ENCODE measurements at places on chromosomes 7 and 10. TPM values are rescaled to one million over a fixed set of nuclear protein-coding genes. Genes with fewer than 3 reads are reported as not detected.

- DNase-seq: peak; percentile 26
Observed at GRCh38 chr7:1533547-1534329, 3.2 kb downstream of the MAFK start.

DNA sequence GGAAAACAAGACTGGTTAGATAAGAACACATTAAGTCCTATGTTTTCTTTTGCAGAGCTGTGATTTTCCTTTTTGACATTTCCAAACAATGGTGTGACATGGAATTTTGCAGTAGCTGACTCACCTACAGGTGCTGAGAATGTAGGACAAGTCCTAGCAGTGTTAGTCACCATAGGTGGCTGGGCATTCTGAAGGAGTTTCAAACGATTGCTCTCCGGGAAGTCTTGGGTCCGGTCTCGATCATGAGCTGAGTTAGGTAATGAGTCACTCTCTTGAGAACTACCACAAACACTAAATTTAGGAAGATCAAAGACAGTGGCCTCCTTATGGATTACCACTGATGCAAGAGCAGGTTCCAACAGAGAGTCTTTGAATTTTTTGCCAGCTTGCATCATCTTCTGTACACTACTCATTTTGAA, 3.6 kb downstream of the FIGNL1 start:
- DNase-seq: no peak

DNA sequence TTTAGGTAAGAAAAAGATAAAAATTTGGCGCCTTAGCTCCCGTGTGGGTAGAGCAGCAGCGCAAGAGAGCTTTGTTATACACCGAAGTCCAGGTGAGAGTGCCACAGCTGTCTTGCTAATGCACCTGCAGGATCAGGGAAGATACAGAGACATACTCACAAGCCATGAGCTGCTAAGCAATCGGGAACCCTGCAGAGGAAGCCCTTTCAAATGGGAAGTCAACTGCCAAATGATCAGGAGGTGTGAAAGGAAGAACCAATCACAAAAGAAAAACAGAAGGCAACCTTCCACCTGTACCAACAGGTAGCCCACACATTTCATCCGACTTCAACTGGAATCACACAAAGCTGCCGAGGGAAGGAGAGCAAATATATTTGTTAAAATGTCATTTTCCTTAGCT, 610.5 kb upstream of the PFKP start:
- no peak for DNase-seq

- DNase-seq: peak; percentile 90
Observed at GRCh38 chr10:102120991-102121738, 997 bp upstream of the LDB1 start.

DNA sequence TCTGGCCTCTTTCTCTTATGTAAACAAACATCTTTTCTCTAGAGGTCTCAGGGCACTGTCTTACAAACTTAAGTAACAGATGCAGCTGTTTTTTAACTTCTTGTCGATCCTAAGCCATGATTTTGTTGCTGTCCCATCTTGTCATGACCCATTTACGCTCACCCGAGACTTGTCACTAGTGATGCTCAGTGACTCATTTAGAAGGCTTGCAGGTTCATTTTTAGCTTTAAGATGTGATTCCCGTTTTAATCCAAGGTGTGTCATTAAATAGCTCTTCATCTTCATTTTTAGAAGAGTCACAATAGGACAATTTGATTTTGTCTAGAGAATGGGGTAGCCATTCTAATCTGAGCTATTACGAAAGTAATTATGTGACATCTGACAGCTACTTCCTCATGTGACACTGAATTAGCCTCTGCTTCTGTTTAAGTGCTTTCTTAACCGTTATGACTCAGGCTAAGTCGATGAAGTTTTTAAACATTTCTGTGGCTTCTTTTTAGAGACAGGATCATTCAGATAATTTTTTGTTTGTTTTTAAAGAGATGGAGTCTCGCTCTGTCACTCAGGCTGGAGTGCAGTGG, 42.7 kb downstream of the SPDYE5 start:
- DNase-seq: no peak

- no peak for DNase-seq
Observed at GRCh38 chr10:8356283-8356682, 301.8 kb downstream of the GATA3 start.

- DNase-seq: peak; percentile 30
Observed at GRCh38 chr10:5550621-5551530, 26.1 kb downstream of the CALML3 start.

DNA sequence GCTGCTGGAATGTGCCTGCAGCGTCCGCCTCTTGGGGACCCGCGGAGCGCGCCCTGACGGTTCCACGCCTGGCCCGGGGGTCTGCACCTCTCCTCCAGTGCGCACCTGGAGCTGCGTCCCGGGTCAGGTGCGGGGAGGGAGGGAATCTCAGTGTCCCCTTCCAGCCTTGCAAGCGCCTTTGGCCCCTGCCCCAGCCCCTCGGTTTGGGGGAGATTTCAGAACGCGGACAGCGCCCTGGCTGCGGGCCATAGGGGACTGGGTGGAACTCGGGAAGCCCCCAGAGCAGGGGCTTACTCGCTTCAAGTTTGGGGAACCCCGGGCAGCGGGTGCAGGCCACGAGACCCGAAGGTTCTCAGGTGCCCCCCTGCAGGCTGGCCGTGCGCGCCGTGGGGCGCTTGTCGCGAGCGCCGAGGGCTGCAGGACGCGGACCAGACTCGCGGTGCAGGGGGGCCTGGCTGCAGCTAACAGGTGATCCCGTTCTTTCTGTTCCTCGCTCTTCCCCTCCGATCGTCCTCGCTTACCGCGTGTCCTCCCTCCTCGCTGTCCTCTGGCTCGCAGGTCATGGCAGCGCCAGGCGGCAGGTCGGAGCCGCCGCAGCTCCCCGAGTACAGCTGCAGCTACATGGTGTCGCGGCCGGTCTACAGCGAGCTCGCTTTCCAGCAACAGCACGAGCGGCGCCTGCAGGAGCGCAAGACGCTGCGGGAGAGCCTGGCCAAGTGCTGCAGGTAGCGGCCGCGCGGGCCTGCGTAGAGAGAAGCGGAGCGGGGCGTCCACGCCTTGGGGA, 645 bp downstream of the SLC26A4 start:
- DNase-seq: peak; percentile 49

DNA sequence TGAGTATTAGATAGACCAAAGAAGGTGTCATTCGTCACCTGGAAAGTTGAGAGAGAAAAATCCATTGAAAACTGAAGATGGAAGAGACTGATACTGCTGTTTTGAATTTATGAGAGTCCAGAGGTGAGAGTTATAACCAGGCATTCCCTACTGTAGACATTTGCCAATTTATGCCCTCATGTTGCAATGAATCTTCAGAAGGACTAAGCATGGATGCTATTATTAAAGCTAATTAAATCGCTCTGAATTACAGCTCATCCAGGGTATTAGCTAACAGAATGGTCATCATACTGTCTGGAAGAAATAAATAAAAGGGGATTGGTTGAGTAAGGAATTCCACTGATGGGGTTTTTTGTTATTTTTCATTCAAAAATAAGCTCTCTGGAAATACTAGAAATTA, 101.6 kb upstream of the PLPP4 start:
- DNase-seq: no peak

DNA sequence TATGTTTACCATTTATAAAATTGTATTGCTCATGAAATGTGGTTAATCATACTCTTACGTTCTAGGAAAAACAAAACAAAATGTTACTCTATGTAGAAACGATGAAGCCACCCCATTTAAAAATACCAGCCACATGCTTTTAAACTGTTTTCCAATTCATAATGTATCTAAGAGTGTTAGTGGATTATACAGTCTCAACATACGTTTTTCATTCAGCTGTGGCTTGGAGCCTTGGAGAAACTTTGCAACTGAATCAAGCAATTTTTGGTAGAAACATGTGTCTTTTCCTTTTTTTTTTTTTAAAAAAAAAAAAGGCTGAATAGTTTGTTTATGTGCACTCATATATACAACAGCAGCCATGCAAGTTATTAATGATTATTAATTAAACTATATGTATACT, 378.0 kb upstream of the SEMA3D start:
- no peak for DNase-seq

GRCh38 chr10:5840314-5841307, 27.4 kb upstream of the GDI2 start:
- no peak for DNase-seq

DNA sequence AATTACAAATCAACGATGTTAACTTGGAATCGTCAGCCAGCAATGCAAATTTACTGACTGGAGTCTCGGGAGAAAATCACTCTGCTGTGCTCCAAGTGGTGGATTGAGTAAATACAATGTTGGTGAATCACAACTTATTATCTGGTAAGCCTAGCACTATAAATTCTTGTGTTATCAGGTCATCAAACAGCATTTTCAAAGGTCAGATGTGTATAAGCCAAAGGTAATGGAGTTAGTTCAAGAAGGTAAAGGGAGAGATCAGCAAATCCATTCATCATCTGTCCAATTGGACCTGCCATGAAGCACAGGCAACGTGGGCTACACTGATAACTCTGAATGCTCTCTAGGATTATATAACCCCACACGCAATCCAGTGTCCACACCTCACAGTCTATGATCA, 13.9 kb downstream of the CUBN start:
- DNase-seq: no peak

- DNase-seq: no peak
Observed at GRCh38 chr7:151192002-151192539, 5.0 kb upstream of the ASB10 start.

- no peak for DNase-seq
Observed at GRCh38 chr7:159092701-159093121, 52.0 kb downstream of the VIPR2 start.

GRCh38 chr10:109474812-109475211, 448.5 kb downstream of the XPNPEP1 start:
- DNase-seq: no peak

DNA sequence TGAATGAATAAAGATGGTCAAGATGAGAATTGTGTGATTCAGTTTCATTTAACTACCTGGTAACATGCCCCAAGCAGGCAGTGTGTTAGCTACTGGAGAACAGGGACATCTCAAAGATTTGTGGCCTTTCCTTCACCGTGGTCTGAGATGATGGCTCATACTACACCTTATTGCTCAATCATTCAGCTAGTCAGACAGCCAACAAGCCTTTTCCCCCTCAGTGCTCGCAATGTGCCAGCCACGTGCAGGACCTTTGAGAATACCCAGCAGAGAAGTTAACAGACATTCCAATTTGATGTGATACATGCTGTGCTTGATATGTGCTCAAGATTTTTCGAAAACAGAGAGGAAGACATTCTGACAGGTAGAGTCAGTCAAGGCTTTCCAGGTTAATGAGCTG, 562.8 kb downstream of the SUGCT start:
- DNase-seq: no peak

- no peak for DNase-seq
Observed at GRCh38 chr7:134999136-134999535, 12.8 kb downstream of the AGBL3 start.

GRCh38 chr7:6165521-6166320, 106.7 kb downstream of the CYTH3 start:
- no peak for DNase-seq

DNA sequence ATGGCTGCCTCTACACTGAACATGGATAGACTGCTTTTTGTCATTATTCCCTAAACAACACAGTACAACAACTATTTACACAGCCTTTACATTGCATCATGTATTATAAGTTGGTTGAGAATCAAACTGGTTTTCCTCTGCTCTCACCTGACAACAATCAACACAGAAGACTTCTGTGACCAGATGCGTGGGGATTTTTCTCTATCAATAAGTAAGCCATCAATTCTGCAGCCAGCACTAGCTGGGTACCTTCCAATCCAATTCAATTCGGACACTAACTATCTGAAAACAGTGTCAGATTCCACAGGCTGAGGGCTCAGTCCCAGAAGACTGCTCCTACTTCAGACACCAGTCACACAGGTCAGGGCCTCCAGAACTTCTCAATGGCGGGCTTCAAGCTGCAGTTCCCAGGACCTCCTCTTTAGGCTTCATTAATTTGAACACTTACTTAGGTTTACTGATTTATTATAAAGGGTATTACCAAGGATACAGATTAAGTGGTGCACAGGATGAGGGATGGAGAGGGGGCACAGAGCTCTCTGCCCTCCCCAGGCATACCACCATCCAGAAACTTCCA, 36.4 kb upstream of the ASL start:
- DNase-seq: no peak

DNA sequence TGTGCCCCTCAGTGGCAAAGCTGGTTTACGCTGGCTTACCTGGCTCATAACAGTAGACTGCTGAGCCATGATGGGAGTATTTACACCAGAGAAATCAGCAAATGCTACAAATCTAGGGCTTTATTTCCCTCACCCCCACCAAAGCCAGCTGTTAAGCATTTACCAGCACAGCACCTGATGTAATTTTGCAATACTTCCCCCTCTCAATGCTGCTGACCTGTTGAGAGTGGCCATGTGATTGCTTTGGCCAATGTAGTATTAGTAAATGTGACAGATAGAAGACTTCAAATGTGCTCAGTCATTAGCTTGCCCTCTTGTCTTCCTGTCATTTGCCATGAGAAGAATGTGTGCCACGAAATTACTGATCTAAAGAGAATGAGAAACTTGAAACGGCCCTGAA, 46.6 kb downstream of the HERPUD2 start:
- DNase-seq: no peak

GRCh38 chr7:30162622-30163124, 27.9 kb downstream of the MTURN start:
- no peak for DNase-seq

DNA sequence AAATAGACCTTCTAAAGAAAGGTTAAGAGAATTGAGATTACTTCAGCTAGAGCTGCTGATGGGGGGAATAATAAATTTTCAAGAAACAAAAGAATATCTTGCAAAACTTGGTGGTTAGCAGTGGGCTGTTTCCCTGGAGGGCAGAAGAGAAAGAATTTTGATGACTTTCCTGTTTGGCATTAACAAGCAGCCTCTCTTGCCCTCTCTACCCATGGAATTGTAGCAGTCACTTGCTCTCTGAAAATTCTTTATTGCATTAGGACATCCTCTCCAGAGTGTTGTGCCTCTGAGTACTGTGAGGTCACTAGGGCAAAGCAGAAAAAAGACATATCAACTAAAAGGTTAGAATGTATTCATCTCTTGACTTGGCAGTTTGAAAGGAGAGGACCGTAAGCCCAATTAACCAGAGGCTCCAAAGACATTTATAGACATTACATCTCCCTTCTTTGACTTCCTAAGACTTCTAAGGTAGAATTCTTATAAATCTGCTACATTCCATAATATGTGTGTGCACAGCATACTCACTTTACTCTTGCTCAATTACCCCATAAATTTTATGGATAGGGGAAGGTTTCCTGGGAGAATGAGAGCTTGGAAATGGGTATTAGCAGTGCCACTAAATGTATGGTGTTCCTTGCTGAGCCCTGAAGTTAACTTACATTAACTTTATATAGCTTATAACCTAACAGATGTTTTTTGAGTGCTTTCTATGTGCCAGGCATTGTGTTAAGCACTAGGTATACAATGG, 215.3 kb downstream of the KIF20B start:
- DNase-seq: no peak

GRCh38 chr7:104629408-104629807, 301.0 kb downstream of the LHFPL3 start:
- DNase-seq: no peak

ZNF239 gene
- total RNA-seq: 10.4 TPM

MEST gene
- 35.5 TPM for total RNA-seq

C10orf62 gene
- not detected for total RNA-seq

ITIH5 gene
- 4.8 TPM for total RNA-seq

TAS2R3 gene
- total RNA-seq: 4.2 TPM

TMEM236 gene
- total RNA-seq: 0.13 TPM

RHEB gene
- 91.8 TPM for total RNA-seq

HGF gene
- 2.3 TPM for total RNA-seq

AZGP1 gene
- 2.3 TPM for total RNA-seq

NXPH1 gene
- not detected for total RNA-seq

AQP1 gene
- total RNA-seq: 89.3 TPM

MSMB gene
- not detected for total RNA-seq

MYO1G gene
- 0.48 TPM for total RNA-seq

SPDYE8 gene
- total RNA-seq: not detected

CPN1 gene
- total RNA-seq: not detected

LHFPL3 gene
- total RNA-seq: not detected

TMEM270 gene
- total RNA-seq: 0.34 TPM

DPYSL4 gene
- total RNA-seq: 1.6 TPM

All from ovary (tissue), 10 donors.